Retinal pigment epithelial cell (primary cell): ENCODE measurements at places on chromosomes 7 and 10.

GRCh38 chr10:118106426-118106825, 59.7 kb upstream of the RAB11FIP2 start:
- DNase-seq = peak; percentile 9

DNA sequence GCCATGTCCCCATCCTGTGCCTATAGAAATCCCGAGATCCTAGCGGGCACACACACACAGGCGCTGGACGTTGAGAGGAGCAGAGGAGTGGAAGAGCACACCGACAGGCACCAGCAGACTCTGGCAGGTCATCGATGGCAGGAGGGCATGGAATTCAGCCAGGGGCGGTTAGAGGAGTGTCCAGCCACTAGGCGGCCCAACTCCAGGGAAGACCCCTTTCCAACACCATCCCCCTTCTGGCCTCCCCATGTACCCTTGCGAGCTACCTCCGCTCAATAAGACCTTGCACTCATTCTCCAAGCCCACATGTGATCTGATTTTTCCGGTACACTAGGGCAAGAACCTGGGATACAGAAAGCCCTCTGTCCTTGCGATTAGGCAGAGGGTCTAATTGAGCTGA, 356.0 kb upstream of the DPP6 start:
- no peak for DNase-seq

- no peak for DNase-seq
These were observed 179.7 kb downstream of the ANK3 start for GRCh38 chr10:60209874-60210570.

- DNase-seq = no peak
These were observed 63.6 kb upstream of the INSIG1 start for GRCh38 chr7:155234158-155234492.

DNA sequence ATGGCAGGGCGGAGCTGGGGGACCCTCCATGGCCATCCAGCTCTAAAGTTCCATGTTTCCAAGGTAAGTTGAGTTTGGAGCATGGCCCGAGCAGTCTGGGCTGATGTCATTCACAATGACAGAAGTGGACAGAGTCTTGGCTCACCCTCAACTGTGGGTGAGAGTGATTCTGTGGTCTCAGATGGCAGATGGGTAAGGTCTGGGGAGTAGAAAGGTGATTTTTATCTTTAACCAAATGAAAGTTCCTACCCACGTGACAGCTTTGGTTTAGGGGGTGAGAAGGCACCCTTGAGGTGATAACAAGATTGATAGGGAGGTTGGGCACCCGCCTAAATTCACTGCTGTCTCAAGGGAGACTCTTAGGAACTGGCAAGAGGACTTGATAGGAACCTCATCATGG, 57.6 kb upstream of the PDZD8 start:
- DNase-seq = no peak

GRCh38 chr7:51209426-51209825, 107.2 kb downstream of the COBL start:
- DNase-seq = no peak

DNA sequence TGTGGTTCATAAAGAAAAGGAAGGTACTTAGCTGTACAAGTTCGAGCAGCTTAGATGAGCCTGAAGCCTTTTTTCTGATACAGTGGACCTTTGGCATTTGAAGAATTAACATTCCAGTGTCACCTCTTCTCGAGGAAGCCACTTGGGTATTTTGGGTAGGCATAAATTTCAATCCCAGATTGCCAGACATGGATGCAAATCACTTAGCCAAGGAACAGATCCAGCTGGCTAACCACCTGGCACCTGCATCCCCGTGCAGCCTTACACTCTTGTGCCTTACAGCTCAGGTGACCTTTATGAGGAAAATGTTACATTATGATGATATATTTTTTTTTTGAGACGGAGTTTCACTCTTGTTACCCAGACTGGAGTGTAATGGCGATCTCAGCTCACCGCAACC, 16.0 kb upstream of the ATOH7 start:
- DNase-seq = no peak

DNA sequence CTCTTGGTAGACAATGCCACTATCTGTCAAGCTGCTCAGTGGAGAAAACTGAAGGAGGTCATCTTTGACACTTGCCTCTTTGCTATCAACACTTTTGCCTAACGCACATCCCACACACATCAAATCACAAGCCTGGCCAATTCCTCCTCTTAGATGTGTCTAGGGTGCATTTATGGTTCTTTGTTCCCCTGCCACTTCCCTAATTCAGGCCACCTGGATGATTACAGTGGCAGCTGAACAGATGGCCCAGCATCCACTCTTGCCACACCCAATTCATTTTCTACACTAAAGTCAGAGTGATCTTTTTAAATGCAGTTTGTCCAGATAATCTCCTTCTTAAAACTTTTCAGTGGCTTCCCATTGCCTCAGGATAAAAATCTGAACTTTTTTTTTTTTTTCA, 58.6 kb downstream of the LAMB4 start:
- DNase-seq = no peak

- no peak for DNase-seq
These were observed 368.2 kb downstream of the CCSER2 start for GRCh38 chr10:84696610-84697009.

DNA sequence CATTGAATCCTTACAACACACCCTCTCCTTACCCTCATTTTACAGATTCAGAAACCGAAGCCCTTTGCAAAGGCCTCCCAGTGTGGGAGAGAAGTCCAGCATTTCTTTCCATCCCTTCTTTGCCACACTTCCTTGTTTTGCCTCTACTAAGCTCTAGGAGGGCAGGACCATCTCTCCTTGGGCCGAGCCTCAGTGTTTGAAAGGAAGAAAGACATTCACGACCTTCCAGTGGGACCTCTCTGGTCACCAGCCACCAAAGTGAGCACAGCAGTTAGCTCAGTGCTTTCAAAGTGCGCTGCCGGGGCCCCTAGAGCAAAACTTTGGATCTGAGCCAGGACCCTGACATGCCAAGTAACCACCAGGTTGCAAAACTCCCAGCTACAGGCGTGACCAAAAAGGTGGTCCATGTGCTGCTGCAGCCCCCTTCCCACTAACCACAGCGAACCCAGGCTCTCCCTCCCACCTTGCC, 12.4 kb downstream of the CTBP2 start:
- DNase-seq = no peak

GRCh38 chr7:24964191-24964590, 15.8 kb downstream of the OSBPL3 start:
- no peak for DNase-seq

DNA sequence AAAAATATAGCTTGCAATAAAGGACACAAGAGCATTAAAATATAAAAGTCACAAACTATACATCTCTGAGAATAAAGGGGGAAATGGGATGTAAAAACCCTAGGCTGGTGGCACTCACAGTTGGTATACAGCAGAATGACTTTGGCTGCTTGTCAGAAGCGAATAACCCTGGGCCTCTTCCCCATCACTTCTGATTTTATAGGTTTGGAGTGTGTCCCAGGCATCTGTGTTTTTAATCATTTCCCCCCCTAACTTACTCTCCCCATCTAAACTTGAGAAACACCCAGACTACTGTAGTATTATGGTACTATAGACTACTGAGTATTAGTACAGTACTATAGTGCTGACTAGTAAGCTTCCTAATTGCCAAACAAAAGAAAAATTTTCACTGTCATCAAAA, 1.8 kb upstream of the RPA3 start:
- no peak for DNase-seq
